ENCODE measurements at places on chromosomes 11 and 22. TPM values are rescaled to one million over a fixed set of nuclear protein-coding genes. Genes with fewer than 3 reads are reported as not detected.

The SCO2 gene
- 2.6 TPM for polyA plus RNA-seq

The PLAAT5 gene
- 7.7 TPM for polyA plus RNA-seq

The SLC22A25 gene
- polyA plus RNA-seq: not detected

The SEC14L2 gene
- polyA plus RNA-seq: 2.5 TPM

The GAS2 gene
- polyA plus RNA-seq: 2.6 TPM

The PNPLA3 gene
- 16.2 TPM for polyA plus RNA-seq

The MN1 gene
- 1.5 TPM for polyA plus RNA-seq

The ARHGAP1 gene
- 23.5 TPM for polyA plus RNA-seq

The ELFN2 gene
- 0.18 TPM for polyA plus RNA-seq

The LTBP3 gene
- 11.9 TPM for polyA plus RNA-seq

The RTN4R gene
- polyA plus RNA-seq: 10.6 TPM

The FGF19 gene
- polyA plus RNA-seq: 22.3 TPM

The PDHX gene
- 40.2 TPM for polyA plus RNA-seq

The TRIM51G gene
- polyA plus RNA-seq: not detected

The MRGPRG gene
- not detected for polyA plus RNA-seq

The KRTAP5-11 gene
- not detected for polyA plus RNA-seq

The SLC22A8 gene
- polyA plus RNA-seq: not detected

The SLC37A2 gene
- polyA plus RNA-seq: 0.40 TPM

The MIOX gene
- polyA plus RNA-seq: not detected

The VPREB1 gene
- not detected for polyA plus RNA-seq

The UBQLN3 gene
- not detected for polyA plus RNA-seq

The ZNRD2 gene
- 140 TPM for polyA plus RNA-seq

The CCDC157 gene
- 3.7 TPM for polyA plus RNA-seq

The OR52I1 gene
- polyA plus RNA-seq: not detected

The RIMBP3C gene
- 0.03 TPM for polyA plus RNA-seq

The P2RY2 gene
- 0.40 TPM for polyA plus RNA-seq

The PTPRJ gene
- polyA plus RNA-seq: 4.2 TPM

The PARVG gene
- polyA plus RNA-seq: not detected

The SLC5A1 gene
- polyA plus RNA-seq: not detected

The P4HA3 gene
- polyA plus RNA-seq: not detected

The OR8D1 gene
- not detected for polyA plus RNA-seq

The IL18 gene
- 1.8 TPM for polyA plus RNA-seq

The MOGAT2 gene
- not detected for polyA plus RNA-seq

The SEPTIN5 gene
- 5.6 TPM for polyA plus RNA-seq

The BAIAP2L2 gene
- polyA plus RNA-seq: 7.6 TPM

The OR10A2 gene
- polyA plus RNA-seq: 0.27 TPM

The LRRC4C gene
- 1.1 TPM for polyA plus RNA-seq

The ZP1 gene
- polyA plus RNA-seq: not detected

The CDC42EP1 gene
- polyA plus RNA-seq: 7.7 TPM

The NTM gene
- polyA plus RNA-seq: 12.3 TPM

The RFPL1 gene
- not detected for polyA plus RNA-seq

The PPARA gene
- 5.1 TPM for polyA plus RNA-seq

The MMP10 gene
- not detected for polyA plus RNA-seq

The LDHAL6A gene
- 0.10 TPM for polyA plus RNA-seq

The H19 gene
- 0.86 TPM for polyA plus RNA-seq

The KRTAP5-7 gene
- not detected for polyA plus RNA-seq

The OR51E2 gene
- not detected for polyA plus RNA-seq

The DDTL gene
- 3.3 TPM for polyA plus RNA-seq

The DKK3 gene
- 14.8 TPM for polyA plus RNA-seq

Measured in GM23338 (cell line).